ENCODE measurements at places on chromosomes 12 and 14.

DNA sequence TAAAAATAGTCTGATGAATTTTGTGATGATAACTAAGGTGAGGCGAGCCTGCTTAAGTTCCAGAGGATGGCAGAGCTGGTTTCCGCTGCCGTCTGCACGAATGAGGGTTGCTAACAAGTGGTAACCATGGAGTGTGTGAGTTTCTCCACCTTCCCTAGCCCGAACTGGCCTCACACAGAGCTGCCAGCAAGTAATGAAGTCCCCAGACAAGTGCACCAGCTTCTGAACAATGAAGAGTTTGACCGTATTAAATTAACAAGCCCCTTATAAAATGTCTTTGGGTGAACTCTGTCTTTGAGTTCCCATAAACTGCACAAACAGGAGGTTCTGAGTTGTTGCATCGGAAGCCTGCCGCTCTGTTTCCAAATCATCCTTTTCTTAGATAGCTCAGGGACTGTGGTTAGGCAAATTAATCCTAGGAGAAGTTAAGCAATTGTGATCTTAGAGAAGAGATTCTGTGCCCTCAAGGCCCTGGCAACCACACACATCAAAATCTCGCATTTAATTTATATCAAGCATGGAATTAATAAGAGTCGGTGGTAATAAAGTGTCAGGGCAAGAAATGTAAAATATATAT is 274.1 kb upstream of the DAAM1 start:
- DNase-seq = no peak

DNA sequence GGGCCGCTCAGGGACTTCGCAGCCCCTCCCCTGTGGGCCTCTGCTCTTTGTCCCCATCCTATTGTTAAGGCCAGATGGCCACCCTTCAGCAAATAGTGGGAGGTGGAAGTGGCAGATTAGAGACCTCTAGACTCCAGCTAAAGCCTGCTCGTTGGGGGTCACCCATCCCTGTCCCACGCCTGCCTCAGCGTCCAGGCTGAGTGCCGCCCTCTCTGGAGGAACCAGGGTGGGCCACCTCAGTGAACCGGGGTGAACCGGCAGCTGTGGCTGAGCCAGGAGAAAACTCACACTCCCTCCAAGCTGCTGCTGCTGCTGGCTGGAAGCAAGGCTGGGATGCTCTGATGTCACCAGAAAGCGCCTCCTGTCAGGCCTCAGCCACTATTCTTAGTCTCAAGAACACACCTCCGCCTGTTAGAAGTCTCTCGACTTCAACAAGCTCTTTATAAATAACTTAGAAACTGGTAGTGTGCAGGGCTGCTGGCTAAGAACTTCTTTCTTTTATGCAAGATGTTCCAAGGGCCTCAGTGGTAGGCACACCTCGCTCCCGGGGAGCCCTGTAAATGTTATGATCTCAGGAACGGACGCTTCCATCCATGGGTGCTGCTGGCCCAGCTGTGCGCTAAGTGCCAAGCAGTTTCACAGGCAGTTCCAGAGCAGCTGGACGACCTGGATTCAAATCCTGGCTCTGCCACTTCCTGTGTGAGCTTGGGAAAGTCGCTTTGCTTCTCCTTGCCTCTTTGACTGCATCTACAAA is 19.8 kb upstream of the TESC start:
- no peak for DNase-seq

- no peak for DNase-seq
These were observed 121.9 kb upstream of the SLC35F4 start for GRCh38 chr14:57987596-57988300.

DNA sequence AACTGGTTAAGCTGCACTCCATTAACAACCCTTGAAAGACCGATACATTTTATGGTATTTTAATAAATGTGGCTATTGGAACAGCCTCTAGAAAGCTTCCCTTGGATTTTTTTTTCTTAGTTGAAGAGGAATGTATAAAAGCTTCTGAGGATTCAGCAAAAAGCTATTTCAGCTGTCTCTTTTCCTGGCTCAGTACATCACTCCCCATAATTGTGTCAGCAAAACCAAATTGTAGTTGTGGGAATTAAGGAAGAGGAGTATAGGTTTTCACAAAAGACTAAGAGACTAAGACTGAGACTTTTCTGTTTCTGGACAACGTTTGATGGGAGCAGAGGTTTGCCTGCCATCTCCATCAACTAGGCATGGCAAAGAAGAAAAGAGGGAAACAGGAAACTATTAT is 106.5 kb downstream of the C12orf50 start:
- DNase-seq = no peak

DNA sequence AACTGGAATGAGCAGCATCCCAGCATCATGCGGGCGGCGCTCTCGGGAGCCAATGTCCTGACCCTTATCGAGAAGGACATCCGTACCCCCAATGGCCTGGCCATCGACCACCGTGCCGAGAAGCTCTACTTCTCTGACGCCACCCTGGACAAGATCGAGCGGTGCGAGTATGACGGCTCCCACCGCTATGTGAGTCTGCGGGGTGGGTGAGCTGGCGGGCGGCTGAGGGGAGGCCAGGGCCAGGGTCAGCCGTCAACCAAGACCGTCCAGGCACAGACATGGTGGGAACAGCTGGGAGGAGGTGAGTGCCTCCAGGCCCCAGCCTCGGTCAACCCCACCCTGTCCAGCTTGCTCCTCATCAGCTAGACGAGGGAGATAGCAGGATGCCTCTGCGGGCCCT is 25.8 kb upstream of the NXPH4 start:
- no peak for DNase-seq

GRCh38 chr12:128974881-128975280 is 121.6 kb downstream of the GLT1D1 start:
- no peak for DNase-seq

GRCh38 chr14:100416921-100417860 is 94.1 kb downstream of the SLC25A47 start:
- DNase-seq = peak; percentile 66
